RPMI7951 (cell line): ENCODE measurements at places on chromosomes 4 and X. TPM values are rescaled to one million over a fixed set of nuclear protein-coding genes. Genes with fewer than 3 reads are reported as not detected.

- DNase-seq: no peak
Observed at GRCh38 chrX:12332786-12333347, 194.6 kb downstream of the FRMPD4 start.

DNA sequence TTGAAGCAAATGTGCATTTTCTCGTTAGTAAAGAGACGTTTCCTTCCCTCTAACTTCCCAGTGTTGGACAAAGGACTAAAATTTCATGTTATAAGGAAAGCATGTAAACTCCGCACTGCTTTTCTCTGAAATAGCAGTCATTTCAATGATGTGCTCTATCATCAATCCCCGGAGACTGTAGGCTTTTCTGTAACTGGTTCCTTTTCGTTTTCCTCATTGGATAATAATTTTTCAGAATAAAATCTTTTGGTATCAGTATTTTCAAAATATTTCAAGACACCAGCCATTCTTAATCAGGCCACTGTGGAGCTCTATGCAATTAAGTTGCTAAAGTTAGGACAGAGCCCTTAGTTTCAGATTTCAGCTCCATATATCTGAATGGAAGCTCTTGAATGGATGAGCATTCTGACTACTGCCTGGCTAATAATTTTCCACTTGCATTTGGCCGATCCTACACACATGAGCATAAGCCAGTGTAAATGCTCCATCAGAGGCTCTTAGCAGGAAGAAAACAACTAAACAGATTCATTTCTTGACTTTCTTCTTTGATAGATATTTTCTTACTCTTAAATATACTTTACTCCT lies 157.7 kb downstream of the CHIC2 start:
- peak; percentile 15 for DNase-seq

GRCh38 chrX:127570276-127570675 lies 481.9 kb downstream of the ACTRT1 start:
- DNase-seq: no peak

Gene NAAA
- 34.6 and 42.4 TPM in 2 replicates for total RNA-seq

Gene GPC4
- not detected in 2 replicates for total RNA-seq

Gene NPY2R
- not detected in 2 replicates for total RNA-seq
